ENCODE measurements at places on chromosomes 3 and 15.
A peak's percentile ranks its signal among the peaks of the same experiment; 100 is the strongest.

- no peak for DNase-seq
These were observed 140.9 kb upstream of the TP63 start for GRCh38 chr3:189490337-189490736.

DNA sequence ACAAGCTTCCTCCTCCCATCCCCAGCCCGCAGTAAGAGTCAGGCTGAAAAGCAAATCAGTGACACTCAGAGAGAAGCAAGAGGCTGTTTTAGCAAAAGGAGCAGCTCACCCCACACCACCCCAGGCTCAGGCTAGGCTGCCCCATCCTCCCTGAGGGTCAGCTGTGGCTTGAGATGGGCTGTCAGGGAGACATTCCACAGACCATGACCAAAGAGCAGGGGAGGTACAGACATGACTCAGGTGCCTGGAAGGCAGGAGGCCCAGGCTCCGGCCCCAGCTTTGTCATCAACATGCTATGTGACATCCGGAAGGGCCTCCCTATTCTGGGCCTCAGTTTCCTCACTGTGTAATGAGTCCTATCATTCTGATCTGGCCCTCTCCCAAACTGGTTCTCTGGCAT is 24.7 kb downstream of the HCN4 start:
- DNase-seq: no peak

- DNase-seq: no peak
These were observed 5.5 kb downstream of the SSUH2 start for GRCh38 chr3:8638994-8639658.

DNA sequence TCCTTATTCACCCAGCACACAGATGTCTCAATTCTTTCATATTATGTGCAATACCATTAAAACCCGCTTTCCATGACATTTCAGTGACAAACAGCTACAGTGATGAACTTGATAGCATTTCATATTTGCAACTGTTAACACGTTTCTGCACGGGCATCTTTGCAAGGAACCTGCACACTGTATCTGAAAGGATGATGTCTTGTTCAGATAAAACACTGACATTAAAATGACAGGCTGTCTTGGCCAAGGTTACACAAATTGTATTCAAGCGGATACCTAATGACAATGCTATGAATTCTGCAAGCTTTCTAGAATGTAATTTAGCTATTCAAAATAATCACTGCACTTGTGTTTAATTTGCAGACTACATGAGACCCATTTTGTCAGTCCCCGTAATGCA is 529.2 kb downstream of the FOXP1 start:
- no peak for DNase-seq

- no peak for DNase-seq
These were observed 6.4 kb upstream of the ISL2 start for GRCh38 chr15:76330080-76330680.

DNA sequence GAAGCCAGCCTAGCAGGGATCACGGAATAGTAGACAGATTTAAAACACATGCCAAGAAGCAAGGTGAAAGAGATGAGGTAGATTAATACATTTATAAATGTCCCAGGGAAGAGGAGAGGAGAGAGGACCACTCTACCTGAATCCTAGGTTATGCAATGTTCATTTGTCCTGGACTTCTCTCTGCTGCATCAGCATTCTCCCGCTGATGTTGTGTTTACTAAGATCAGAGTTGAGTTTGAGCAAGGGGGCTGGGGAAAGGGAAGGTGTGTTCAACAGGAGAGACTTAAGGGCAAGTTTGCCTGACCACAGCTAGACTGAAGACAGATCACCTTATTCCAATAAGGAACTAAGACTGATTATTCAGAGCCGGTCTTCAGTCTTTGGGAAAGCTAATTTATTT is 1.1 kb upstream of the KPNA1 start:
- no peak for DNase-seq

GRCh38 chr15:48352474-48353072 is 21.3 kb downstream of the DUT start:
- peak; percentile 31 for DNase-seq

- DNase-seq: no peak
These were observed 95.3 kb downstream of the CHL1 start for GRCh38 chr3:291646-292436.

GRCh38 chr15:60184579-60184978 is 180.5 kb downstream of the FOXB1 start:
- DNase-seq: no peak

- no peak for DNase-seq
These were observed 1222.9 kb downstream of the ZPLD1 start for GRCh38 chr3:103657756-103658155.

GRCh38 chr3:160885791-160886286 is 129.8 kb downstream of the PPM1L start:
- DNase-seq: no peak

DNA sequence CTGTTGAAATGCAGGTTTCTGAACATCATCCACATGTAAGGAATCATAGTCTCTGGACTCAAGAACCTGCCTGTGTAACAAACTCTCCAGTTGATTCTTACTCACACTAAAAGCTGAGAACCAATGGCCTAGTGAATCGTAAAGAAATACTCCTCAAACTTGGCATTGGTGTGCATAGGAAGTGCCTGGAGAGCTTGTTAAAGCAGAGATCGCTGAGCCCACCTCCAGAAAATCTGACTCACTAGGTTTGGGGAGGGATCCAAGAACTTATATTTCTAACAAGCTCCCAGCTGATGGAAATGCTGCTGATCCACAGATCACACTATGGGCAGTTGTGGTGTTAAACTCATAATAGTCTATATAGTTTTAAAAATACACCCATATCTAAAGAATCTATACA is 55.8 kb upstream of the LMCD1 start:
- no peak for DNase-seq

DNA sequence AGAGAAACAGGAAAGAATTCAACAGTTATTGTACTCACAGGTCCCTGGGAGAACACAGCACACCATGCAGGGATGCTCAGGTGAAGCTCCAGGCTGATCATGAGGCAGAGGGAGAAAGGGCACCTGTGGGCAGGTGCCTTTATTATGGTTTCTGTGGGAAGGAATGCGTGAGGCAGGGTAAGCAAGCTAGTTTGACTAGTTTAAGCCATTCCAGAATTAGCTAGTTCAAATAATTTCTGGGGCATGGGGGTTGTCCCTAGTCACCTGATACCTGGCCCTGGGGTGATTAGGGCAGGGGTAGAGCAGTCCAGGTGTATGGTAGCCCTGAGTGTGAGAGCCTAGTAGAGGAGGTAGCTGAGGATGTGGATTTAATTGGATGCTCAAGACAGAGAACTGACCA is 47.9 kb upstream of the DCLK3 start:
- no peak for DNase-seq

DNA sequence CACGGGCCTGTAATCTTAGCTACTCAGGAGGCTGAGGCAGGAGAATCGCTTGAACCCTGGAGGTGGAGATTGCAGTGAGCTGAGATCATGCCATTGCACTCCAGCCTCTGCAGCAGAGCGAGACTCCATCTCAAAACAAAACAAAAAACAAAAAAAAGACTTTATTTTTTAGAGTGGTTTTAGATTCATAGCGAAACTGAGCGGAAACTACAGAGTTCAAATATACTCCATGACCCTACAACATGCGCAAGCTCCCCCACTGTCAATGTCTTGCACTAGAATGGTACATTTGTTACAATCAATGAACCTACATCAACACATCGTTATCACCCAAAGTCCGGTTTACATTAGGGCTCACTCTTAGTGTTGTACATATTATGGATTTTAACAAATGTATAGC is 2.2 kb upstream of the CRTAP start:
- peak; percentile 60 for DNase-seq

- DNase-seq: no peak
These were observed 42.7 kb upstream of the ATP2B2 start for GRCh38 chr3:10547841-10548783.

- DNase-seq: no peak
These were observed 64.8 kb downstream of the WHAMM start for GRCh38 chr15:82874267-82874666.

DNA sequence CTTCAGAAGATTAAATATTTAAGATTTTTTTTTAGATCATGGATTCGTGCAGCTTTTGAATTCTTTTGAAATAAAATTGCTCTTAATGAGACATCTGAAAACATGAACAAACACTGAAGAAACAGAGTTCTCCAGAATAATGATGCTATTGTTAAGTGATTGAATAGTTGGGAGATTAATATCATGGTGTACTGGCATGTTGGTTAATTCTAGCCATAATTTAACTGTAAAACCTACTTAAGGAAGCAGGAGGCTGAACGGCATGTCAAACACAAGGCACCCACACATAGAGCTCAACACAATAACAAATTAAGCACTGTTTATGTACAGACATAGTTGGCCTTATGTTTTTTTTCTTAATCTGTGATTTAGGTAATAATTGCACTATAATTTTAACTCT is 185.6 kb downstream of the RBMS3 start:
- DNase-seq: no peak

GRCh38 chr3:43531835-43532234 is 90.0 kb downstream of the ANO10 start:
- no peak for DNase-seq

DNA sequence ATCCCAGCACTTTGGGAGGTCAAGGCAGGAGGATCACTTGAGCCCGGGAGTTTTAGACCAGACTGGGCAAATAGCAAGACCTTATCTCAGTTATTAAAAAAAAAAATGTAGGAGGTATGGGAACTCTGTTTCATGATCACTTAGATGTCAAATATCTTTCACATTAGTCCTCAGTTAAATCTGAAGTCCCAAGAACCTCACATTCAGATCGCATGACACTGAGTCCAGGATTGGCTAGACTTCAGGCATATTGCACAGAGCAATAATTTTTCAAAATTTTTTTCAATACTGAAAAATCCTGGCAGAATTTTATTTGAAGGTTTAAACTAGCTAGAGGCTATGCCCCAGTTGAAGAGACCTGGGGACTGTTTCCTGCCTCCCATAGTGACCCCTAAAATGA is 56.3 kb upstream of the ZNF148 start:
- DNase-seq: no peak

DNA sequence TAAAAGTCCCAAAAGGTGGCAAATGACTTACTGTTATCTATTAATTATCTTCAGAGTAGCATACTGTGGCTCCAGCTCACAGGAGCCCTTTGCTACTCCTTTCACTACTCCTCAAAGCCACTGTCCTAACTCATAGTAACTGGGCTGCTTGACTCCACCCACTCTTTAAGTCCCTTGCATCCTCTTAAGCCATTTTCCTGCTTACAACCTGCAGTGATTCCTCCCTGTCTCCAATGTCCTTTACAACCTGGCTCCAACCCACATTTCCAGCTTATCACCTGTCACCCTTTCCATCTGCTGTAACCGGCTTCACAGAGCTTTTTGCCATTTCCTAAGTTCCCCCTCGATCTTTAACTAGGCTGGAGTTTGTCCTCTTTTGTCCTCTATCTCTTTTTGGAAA is 388.1 kb downstream of the FGF12 start:
- no peak for DNase-seq

DNA sequence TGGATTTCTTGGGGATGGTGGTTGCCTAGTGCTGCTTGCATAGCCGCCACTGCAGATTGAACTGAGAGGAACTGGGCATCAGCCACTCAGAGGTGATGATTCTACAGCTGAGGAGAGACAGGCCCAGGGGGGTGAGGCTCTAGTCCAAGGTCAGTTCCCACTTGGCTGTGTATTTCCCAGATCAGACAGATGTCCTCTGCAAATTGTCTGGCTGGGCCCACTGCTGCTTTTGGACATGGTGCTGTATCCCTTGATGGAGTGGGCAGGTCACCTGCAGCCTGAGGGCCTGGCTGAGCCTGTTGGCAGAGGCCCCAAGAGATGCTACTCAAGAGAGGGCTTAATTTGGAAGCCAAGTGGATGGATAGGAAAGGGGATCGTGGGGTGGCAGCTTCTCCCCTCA is 124.5 kb upstream of the CTDSPL start:
- DNase-seq: no peak

DNA sequence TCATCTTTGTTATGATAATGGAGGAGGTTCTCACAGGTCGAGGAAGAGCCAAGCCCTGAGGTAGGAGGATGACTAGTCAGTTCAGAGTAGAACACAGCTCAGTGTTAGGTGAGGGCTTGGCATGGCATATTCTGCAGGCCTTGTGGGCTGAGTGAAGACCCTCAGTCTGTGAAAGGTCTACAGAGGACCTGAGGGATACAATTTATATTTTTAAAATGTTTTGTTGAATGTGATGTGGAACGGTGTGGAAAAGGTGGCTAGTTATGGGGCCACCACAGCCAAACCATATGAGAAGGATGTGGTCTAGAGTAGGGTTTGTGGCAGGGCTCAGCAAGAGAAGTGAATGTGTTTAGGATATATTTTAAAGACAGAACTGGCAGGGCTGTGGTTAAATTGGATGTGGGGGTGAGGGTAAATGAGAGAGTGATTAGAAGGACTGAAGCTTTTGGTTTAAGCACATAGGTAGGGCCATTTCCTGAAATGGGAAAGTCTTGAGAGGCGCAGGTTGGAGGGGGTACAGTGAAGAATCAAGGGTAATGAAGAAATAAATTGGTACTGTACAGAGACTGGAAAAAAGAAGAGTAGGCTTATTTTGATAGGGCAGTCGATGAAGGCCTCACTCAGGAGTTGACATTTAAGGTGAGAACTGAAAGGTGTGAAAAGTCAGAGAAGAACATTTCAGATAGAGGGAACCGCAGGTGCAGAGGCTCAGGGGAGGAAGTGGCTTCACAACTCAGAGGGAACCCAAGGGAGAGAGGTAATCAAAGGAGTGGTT is 60.5 kb downstream of the SPTSSB start:
- DNase-seq: peak; percentile 23

DNA sequence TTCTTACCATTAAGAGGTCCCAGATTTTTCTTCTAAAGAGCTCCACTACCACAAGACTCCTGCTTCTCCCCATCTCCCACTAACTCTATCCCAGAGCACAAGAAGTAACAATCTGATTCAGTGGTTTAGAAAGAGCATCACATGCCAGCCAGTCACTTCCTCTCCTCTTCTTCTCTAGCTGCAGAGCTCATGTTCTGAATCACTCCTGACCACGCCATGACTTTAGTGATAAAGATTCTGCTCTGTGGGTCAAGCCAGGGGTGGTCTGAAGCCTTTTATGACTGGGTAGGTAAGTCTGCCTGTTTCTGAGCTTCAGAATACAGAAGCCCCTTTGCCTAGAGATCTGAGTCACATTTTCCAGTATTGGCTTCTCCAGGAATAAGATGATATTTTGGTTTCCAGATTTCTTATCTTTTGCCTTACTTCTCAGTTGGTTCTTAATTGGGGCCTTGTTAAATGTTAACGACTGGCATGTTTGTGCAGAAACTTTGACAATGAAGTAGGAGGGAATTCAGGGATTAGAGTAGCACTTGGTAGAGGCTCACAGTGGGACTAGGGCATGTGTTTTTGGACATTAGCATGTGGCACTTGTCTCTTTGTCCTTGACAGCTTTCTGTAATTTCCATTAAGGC is 27.6 kb upstream of the ADAMTSL3 start:
- DNase-seq: no peak

- no peak for DNase-seq
These were observed 20.7 kb upstream of the ADAMTS9 start for GRCh38 chr3:64708456-64708855.

Data from T-helper 1 cell (primary cell).